ENCODE measurements at places on chromosomes 13 and 19.

GRCh38 chr13:33272531-33273124 is 12.9 kb downstream of the STARD13 start:
- no peak for DNase-seq

DNA sequence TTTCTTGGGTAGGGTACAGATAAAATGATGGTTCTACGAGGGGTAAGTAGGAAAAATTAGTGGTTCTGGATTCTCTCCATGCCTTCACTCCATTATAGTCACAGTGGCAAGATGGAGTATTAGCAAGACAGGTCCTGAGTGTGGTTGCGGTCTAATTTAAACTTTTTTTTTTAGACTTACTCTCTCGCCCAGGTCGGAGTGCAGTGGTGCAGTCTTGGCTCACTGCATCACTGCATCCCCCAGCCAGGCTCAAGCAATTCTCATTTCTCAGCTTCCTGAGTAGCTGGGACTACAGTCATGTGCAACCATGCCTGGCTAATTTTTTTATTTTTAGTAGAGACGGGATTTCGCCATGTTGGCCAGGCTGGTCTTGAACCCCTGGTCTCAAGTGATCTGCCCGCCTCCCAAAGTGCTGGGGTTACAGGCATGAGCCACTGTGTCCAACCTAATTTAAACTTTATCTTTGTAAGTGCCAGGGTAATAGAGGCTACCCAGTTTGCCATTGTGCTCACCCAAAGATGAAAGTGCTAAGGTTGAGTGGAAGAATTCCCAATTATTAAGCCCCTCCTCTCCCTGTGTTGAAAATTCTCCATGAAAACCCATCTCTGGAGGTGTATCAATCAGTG is 135.6 kb downstream of the TM9SF2 start:
- DNase-seq = no peak

DNA sequence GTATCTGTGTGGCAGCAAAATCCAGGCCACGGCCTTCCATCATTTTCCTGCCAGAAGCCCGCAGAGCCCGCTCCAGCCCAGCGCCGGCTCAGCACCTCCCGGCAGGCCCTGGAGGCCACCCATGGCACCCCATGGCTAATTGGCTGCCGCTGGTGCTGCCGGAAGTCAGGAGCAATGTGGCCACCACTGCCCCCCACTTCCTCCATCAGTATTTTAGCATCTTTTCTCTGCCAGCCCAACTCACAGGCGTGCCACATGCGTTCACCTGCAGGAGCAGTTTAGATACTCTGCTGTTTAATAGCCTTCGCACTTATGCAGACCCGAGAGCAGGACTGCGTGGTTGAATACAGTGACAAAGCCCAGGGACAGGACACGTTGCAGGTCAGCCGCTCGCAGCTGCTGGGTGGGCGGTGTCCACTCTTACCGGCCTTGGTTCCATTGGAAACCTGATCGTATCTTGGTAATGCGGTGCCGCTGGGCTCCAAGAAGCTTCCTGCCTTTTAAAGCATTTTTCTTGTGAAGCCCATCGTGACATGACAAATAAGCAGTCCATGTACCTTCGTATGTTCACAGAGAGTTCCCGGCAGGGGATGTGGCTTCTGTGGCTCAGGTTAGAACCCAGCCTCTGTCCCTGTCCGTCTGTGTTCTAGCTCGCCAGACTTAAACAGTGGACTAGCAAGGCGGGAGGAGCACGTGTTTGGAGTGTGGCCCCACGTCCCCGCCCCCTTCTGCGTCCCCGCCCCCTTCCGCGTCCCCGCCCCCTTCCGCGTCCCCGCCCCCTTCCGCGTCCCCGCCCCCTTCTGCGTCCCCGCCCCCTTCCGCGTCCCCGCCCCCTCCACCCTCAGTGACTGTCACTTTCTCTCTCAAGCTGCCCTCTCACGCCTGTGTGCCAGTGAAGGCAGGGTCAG is 162.0 kb upstream of the SOX1 start:
- no peak for DNase-seq

DNA sequence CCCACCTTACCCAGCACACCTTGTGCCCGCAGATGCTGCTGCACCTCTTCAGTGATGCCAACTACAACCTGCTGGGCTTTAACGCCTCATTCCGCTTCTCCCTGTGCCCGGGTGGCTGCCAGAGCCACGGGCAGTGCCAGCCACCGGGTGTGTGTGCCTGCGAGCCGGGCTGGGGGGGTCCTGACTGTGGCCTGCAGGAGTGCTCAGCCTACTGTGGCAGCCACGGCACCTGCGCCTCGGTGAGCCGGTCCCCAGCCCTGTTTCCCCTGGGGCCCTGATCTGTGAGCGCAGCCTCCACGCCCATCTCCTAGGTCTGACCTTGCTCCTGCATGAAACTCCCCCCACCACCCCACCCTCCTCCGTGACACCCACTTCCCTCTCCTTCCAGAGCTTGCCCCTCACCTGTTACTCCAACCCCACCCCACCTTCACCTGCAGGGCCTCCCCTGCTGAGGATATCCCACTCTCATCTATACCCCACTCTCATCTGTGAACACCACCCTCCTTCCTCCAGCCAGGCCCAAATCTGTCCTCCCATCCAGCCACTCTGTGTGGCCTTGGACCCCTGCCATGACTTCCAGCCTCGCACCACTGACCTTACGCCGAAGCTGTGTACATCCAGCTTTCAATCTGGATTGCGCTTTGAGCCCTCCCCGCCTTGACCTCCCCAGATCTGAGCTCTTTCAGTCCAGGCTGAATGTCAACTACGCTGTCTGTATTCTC is 8.7 kb downstream of the MEGF8 start:
- no peak for DNase-seq

GRCh38 chr13:23957981-23958380 is 60.7 kb upstream of the C1QTNF9B start:
- DNase-seq = no peak

DNA sequence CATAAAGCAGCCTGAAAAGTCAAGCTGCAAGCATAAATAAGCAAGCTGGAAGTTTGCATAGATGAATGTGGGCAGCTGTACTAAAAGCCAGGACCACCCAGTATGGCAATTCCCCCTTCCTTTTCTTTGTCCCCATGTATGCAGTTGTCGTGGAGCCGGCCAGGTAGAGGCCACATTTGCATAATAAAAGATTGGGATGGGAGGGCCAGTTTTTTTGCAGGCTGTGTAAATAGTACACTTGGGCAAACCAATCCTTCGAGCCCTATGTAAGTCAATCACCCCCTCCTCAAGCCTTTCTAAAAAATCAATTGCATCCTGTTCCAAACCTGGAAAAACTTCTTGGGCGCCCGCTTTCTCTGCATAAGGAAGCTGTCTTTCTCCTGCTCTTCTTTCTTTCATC is 13.1 kb upstream of the ZNF99 start:
- DNase-seq = no peak

DNA sequence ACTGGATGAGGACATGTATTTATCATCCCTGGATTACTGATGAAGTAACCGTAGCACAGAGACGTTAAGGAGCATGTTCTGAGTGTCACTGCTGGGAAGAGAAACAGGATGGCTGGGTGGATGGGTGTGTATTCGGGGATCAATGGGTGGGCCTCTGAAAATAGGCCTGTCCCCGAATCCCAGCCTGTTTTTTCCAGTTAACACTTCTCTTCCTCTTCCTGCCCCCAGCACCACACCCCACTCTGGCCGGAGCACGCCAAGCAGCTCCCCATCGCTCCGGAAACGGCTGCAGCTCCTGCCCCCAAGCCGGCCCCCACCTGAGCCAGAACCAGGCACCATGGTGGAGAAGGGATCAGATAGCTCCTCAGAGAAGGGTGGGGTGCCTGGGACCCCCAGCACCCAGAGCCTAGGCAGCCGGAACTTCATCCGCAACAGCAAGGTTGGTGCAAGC is 8.8 kb downstream of the GRAMD1A start:
- no peak for DNase-seq

GRCh38 chr13:30792285-30793000 is 57.1 kb downstream of the ALOX5AP start:
- DNase-seq = no peak

DNA sequence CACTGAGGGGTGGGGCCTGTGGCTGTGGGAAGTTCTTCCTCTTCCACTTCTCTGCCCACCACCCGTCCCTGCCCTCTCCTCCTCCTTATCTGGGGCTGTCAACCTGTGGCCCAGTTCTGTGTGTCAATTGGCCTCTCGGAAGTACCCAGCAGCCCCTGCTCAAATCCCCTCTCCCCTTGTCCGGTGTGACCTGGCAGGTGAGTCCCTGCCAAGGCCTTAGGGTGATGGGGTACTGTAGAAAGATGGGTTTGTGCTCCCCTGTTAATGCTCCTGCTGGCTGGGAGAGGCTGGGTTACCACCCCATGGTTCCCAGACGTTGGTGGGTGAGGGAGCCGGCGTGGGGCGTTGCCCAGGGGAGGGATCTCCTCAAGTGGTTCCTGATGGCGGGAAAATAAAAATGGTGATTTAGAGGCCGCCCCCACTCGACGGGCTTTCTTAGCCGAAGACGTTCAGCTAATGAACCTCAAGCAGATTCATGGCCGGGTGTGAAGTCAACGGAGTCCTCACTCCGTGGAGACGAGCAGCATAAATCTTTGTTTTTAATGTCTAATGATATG is 141.2 kb downstream of the URI1 start:
- no peak for DNase-seq

- DNase-seq = no peak
These were observed 12.1 kb downstream of the LONP1 start for GRCh38 chr19:5707576-5708575.

GRCh38 chr13:53137779-53138178 is 109.2 kb downstream of the OLFM4 start:
- no peak for DNase-seq

DNA sequence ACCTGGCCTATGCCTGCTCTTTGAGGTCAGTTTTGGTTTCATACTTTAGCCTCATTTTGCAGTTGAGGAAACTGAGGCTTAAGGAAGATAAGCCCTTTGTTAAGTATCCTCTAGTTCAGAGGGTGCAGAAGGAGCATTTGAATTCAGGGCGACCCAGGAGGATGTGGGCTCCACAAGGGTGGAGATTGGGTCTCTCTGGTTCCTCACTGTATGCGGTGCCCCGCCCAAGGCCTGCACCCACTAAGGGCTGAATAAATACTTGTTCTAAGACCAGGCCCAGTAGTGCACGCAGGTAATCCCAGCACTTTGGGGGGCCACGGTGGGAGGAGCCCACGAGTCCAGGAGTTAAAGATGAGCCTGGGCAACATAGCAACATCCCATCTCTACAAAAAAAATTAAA is 768 bp upstream of the SLC44A2 start:
- DNase-seq = no peak

DNA sequence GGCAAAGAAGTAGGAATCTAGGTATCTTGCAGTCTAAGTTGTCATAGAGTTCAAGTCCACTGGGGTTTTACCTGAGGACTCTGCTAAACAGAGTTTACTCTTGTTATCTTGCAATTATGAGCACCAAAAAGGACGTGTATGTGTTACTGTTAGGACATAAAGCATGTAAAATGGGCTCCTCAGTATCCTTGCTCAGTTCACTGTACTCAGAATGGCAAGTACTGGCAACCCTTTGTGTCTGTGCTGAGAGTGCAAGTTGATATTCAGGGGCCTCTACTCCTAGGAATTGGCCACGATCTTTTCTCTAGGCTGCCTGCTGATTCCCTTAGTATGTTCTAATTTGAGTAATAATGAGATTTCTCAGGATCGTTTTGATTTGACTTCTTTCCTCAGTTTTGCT is 13.3 kb downstream of the TDRD3 start:
- no peak for DNase-seq
